ENCODE measurements at places on chromosomes 1 and 21.

DNA sequence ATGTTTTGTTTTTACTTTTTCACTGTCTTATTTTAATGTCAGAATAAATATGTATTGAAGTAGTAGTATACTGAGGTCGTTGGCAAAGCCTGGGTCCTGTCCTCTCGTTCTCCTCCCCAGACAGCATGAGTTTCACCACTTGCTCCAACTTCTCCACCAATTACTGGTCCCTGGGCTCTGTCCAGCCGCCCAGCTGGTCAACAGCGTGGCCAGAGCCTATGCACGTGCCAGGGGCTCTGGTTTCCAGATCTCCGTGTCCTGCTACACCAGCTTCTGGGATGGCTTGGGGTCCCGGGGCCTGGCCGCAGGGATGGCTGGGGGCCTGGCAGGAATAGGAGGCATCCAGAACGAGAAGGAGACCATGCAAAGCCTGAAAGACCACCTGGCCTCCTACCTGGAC lies 19.3 kb downstream of the PTPN14 start:
- DNase-seq = no peak

- no peak for DNase-seq
Measured at GRCh38 chr21:29656504-29657239, 283.1 kb downstream of the GRIK1 start.

DNA sequence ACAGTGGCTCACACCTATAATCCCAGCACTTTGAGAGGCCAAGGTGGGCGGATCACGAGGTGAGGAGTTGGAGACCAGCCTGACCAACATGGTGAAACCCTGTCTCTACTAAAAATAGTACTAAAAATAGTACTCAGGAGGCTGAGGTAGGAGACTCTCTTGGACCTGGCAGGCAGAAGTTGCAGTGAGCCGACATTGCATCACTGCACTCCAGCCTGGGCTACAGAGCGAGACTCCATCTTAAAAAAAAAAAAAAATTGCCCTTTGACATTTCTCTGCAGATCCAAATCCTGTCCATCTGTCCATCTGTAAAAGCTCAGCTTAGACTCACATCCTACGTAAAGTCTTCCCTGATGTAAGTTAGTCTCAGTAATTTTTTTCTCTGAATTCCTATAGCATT lies 6.2 kb upstream of the NCF2 start:
- no peak for DNase-seq

DNA sequence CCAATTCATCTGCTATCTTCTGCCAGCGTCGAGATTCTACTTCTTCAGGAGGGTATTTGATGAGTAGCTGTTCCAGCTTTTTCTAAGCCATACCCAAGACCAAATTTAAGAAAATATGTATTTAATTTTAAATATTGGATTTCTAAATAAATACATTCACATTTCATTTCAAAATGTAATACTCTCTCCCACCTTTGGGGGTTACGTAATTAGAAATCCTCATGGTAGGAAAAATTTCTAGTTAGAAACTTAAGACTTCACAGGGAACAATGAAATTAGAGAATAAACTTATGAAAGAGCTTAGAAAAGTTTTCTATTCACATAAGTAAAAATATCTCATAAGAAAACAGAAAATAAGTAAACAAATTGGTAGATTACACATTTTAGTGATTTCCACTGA lies 102.9 kb downstream of the ZZZ3 start:
- DNase-seq = no peak

DNA sequence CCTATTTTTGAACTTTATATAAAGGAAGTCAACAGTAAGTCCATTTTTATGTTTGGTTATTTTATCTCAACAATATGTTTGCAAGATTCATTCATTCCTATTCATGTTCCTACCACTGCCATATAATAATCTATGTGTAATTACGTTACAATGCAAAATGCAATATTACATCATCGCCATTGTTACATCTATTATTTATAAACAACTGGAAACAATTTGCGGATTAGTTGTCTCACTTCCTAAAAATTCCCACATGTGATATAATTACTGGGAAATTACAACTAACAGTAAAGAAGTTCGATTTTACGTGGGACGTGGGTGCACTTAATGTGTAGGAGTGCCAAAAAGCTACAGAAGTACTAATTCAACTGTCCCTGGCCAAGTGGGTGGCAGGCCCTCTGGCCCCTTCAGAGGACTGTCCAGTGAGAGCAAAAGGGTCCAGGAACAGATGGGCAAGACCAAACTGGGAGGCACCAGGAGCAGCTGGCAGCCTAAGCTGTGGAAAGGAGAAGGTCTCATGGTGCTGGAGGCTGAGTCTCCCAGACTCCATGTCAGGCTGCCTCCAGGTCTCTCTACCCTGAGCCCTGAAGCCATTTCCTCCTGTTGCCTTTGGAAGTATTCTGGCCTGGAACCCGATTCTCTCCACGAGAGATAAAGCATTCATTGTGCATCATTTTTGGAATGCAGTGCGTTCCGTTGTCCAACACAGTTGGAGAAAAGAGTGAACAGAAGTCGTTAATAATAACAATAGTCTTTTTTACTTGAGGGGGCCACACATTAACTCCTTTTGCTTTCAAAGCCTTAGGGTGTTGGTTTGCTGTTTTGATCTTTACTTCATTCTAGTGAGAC lies 42.9 kb downstream of the TNNT2 start:
- no peak for DNase-seq

GRCh38 chr1:180969434-180969833 lies 53.2 kb downstream of the STX6 start:
- DNase-seq = no peak

DNA sequence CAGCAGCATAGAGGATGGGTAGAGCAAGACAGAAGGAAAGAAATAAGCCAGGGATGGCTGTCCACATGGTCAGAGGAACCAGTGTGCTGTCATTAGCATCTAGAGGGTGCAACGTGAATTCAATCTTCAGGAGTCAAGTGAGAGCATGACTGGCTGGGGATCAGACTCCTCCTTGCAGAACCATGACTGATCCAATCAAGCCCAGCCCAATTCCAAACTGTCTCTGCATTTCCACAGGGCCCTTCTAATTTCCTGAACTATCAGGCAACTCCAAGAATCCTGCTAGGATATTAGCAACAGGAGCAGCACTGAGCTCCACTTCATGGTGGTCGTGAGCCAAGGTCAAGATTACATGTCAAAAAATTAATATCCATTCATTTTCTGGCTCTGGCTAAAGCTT lies 166.8 kb upstream of the CAMK1G start:
- no peak for DNase-seq

DNA sequence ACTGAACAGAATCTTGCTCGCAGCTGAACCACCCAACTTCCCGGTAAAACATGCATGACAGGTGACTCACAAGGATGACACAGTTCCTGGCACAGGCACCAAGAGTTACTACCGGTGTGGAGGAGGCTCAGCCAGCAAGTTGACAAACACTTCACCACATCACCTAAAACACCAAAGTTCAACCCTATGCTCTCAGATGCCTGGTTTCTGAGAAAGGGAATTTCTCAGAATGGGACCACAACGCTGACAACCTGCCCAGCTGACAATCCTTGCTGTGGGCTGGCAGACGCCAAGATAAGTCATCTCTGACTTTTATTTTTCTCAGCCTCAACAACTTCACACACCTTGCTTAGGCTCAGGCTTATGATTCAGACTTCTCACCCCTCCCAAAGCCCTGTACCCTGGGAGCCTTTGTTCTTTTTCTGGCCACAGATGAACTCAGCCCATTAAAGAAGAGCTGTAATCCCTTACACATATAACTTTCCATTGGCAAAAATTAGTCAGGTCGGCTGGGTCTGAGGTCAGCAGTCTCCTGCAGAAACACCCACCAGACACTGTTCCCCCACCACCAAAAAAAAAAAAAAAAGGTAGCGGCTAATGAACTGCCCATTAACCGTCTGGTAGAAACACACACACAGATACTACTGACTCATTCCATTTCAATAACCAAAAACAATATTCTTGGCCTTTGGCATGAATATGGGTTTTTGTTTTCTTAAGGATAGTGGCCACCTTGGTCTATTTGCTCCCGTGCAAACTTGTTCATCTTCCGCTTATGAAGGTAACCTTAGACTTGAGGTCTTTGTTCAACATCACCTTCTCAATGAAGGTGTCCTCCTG lies 10.8 kb upstream of the TIAM1 start:
- DNase-seq = peak; percentile 87

- no peak for DNase-seq
Measured at GRCh38 chr1:31822766-31823165, 6.9 kb upstream of the SPOCD1 start.

GRCh38 chr1:156750191-156750672 lies 1.2 kb downstream of the HDGF start:
- DNase-seq = peak; percentile 51

DNA sequence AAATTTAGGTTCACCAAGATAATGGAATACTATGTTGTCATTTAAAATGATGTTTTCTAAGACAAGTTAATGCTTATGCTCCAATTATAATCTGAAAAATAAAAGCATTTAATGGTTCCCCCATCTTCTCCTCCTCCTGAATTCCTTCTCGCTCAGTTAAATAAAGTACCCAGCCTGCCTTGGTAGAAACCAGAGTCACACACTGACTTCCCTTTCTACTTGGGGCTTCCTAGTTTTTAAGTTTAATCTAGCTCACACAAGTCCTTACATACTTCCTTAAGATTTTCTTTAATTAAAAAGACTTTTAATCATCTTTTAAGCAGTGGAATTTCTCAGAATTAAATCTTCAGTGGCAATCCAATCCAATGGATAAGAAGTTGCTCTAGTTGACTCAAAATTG lies 32.9 kb downstream of the CD58 start:
- no peak for DNase-seq

- no peak for DNase-seq
Measured at GRCh38 chr21:23131177-23131576, 2133.0 kb downstream of the NCAM2 start.

GRCh38 chr1:38500891-38501290 lies 358.7 kb downstream of the RRAGC start:
- no peak for DNase-seq

DNA sequence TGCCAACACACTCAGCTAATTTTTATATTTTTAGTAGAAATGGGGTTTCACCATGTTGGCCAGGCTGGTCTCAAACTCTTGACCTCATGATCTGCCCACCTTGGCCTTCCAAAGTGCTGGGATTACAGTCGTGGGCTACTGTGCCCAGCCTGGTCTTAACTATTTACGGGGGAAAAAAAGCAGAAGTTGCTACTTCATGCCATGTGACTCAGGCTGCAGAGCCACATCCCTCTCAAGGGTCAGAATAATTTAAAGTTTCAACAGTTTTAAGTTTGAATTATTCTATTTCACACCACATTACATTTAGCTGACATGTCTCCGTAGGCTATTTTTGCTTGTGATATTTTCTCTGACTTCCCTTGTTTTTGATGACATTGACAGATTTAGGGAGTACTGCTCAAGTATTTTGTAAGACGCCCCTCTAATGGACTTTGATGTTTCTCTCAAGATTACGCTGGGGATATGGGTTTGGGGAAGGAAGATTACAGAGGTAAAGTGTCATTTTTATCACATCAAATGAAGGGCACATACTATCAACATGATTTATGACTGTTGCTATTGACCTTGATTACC lies 14.6 kb upstream of the AGBL4 start:
- DNase-seq = no peak

Measured in CD4-positive, alpha-beta T cell treated with Interleukin-21 for 1 hour (primary cell).